Anterior cingulate cortex (tissue), 58 donors: ENCODE measurements at places on chromosomes 11 and 22.

DNA sequence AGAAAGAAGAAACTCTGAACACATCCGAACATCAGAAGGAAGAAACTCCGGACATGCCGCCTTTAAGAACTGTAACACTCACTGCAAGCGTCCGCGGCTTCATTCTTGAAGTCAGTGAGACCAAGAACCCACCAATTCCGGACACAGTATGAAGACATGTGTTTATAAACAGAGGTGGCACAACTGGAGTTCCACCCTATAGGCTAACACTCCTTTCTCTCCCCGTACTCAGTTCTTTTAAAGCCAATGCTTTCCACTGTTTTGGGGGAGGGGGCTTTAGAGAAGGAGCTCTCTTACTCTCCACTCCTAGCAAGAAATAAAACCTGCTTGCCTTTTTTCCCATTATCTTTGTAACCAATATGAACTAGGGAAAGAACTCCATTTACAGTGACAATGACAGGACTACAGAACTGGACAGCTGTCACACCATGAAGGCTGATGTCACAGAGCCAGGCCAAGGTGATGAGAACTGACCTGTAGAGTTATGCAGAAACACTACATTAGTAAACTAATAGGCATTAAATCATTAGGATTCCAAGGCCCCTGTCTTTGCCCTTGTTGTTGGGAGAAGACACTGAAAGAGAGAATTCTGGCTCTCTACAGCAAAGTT is 733 bp downstream of the TRIM5 start:
- DNase-seq, result no peak

- DNase-seq, result no peak
These were observed 23.5 kb upstream of the L3MBTL2 start for GRCh38 chr22:41181349-41182241.

- peak; percentile 62 for DNase-seq
These were observed 802 bp downstream of the TENM4 start for GRCh38 chr11:79439886-79440570.

- DNase-seq, result no peak
These were observed 1813.1 kb upstream of the RAG2 start for GRCh38 chr11:38411149-38411548.

- no peak for DNase-seq
These were observed 10.8 kb upstream of the CLDN5 start for GRCh38 chr22:19535001-19535400.
